ENCODE measurements at places on chromosomes 2 and 18.

- no peak for DNase-seq
Observed at GRCh38 chr2:207479198-207479785, 50.5 kb upstream of the CREB1 start.

DNA sequence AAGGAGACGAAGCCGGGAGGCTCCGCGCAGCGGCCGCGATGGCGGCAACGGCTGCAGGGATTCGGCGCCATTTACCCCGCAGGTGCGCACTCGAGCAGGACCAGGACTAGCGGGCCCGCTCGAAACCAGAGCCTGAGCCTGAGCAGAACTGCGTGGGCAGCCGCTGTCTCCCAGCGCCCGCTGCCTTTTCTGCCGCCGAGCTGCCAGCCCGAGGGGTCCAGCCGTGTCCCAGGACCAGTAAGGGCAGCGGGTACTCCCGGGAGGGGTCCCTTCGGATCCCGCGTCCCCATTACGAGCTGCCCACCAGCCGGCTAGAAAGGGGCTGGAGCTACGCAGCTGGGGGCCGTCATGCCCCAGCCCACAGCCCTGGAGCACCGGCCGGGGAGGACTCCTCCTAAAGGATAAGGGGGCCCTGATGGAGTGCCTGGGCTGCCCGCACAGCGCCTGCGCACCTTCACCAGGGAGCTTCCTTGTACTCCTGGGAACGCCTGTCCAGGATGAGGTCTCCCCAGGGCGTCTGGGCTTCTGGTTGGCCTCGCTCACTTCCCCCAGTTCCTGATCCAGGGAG is 9.9 kb downstream of the ALPP start:
- no peak for DNase-seq

DNA sequence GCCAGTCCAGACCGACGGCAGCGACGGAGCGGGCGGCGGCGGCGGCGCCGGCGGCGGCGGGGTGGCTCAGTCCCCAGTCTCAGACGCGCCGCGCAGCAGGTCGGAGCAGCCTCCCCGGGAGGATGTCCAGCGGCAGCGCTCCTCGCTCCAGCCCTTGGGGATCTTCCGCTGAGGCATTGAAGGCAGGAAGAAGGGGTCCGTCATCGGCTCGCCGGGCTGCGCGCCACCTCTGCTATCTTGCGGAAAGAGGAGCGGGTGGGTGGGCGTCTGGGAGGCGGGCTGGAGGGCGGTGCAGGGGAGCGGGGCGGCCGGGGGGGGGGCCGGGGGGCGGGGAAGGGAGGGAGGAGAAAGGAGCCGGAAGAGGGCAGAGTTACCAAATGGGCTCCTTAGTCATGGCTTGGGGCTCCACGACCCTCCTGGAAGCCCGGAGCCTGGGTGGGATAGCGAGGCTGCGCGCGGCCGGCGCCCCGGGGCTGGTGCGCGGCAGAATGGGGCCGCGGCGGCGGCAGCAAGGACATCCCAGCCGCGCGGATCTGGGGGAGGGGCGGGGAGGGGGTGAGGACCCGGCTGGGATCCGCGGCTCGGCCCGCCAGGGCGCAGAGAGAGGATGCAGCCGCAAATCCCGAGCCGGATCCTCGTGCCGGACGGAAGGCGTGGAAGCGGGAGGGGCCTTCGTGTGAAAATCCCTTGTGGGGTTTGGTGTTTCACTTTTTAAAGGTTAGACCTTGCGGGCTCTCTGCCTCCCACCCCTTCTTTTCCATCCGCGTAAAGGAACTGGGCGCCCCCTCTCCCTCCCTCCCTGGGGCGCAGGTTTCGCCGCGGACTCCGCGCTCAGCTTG is at the start of gene NETO1:
Gene NETO1 (minus strand): TSS at position 242 of the 839 bp plus-strand sequence. CDS start 696 bp downstream, outside the sequence.
- DNase-seq, result no peak

DNA sequence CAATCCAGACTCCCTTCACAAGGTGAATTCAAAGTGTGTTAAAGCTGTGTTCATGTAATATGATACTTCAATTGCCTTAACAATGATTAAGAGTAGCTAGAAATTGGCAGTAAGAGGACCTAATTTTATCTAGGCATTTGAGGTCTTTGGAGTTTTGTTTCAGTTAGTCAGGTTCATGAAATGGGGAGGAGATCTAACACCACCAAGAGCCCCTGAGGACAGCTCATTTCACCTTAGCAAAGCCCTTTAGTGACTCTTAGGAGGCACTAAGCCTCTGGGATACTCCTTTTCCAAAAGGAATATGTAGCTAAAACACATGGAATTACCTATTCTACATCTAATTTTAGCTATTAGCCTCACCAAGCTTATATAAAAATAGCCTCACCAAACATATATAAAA is 716.5 kb upstream of the RAB6C start:
- DNase-seq, result no peak

DNA sequence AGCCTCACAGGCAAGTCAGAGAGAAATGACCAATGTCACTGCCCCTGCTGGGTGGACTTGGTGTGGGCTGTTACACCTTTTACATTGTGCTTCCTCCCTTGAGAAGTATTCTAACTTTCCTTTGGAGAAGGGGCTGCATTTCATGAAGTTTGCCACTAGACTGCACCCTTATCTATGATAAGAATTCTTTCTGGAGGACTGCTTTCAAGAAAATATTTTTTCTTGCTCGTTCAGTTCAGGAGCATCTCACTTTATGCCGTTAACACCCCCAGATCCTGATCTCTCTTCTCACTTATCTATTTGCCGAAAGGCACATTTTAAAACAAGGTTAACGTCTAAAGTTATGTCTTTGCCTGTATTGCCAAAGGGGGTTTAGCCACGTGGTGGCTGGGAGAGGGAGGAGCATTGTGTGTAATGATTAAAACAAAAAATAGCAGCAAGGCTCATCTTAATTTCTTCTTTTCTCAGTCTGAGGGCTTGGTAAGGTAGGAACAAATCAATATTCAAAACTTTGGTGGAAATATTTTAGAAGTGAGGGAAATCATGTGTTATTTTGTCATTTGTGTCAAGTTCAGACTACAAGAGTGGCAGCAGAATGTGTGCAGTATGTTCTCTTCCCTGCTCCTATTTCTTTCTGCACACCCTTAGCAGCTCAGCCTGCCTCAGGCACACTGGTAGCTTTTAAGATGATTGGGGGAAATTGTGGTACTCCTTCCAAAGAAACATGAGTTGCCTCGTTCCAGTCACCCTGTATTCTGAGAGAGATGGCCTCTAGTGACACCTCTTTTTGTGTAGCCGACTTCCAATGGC is 1.6 kb upstream of the IGFBP5 start:
- DNase-seq, result no peak

DNA sequence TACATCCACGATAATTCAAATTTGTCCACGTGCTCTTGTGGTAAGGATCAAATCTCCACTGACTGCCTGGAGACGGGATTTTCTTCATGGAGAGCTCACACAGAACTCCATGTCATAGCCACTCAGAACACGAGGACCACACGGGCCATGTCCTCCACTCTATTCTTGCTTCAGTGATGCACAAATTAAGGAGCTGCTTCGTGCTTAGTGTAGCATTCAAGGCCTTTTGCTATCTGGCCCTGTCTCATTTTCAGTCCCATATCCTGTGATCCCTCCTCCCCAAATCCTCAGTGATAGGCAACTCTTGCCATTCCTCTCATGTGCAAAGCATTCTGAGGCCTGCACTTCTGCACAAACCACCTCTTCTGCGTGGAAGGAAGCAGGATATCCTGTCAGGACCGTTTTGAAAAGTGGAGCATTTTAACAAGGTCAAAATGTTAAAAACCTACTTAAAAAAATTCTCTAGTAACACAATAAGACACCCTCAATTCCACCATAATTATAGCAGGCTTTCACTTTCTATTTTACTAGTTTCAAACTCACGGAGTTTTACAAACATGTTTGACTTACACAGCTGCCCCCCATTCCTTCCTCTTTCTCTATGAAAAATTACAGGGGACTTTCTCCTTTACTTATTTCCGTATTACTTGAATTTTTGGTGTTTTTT is 35.2 kb downstream of the ST3GAL5 start:
- peak; percentile 61 for DNase-seq

DNA sequence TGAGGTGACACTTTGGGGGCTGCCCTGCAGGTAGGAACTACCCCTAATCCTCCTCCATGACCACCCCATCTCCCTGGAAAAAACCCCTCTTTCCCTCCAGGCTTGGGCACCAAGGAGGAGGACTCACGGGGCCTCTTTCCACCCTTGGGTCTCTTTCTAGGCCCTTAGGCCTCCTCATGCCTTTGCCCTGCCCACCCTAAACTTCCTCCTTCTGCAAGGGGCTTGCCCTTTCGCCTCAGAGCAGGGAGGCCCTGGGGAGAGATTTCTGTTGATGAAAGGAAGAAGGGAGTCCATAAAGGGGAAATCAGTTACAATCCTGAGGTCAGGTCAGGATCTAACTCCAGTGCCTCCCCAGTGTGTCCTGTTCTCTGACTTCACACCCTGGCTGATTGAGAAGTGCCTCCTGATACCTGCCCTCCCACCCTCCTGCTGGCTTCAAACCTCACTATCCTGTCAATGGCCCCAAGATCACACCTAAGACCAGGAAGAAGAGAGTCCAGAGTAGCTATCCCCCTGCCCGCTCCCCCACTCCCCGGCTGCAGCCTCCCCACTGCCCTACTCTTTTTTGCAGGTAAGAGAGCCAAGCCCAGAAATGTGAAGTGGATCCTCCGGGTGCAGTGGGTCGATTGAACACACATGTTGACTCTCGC is 16.7 kb upstream of the TNS1 start:
- DNase-seq, result no peak

GRCh38 chr2:195674491-195675221 is 17.6 kb downstream of the SLC39A10 start:
- no peak for DNase-seq

DNA sequence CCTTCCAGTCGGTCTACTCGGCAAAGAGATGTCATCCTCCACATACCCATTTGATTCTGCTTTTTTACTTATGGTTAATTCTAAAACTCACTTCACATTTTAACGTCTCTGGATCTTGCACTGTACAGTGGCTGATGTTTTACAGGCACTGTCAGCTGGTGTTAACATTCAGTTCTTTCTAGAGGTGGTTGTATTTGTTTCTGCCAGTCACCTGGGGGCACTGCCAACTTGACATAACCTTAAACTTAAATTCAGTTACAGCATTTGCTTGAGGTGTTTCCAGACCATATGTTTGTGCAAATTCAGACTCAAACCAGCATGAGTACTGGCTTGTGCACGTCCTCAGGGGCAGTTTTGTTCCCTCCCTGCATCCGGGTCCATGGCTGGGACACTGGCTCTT is 5.3 kb upstream of the TMEM185B start:
- peak; percentile 35 for DNase-seq

DNA sequence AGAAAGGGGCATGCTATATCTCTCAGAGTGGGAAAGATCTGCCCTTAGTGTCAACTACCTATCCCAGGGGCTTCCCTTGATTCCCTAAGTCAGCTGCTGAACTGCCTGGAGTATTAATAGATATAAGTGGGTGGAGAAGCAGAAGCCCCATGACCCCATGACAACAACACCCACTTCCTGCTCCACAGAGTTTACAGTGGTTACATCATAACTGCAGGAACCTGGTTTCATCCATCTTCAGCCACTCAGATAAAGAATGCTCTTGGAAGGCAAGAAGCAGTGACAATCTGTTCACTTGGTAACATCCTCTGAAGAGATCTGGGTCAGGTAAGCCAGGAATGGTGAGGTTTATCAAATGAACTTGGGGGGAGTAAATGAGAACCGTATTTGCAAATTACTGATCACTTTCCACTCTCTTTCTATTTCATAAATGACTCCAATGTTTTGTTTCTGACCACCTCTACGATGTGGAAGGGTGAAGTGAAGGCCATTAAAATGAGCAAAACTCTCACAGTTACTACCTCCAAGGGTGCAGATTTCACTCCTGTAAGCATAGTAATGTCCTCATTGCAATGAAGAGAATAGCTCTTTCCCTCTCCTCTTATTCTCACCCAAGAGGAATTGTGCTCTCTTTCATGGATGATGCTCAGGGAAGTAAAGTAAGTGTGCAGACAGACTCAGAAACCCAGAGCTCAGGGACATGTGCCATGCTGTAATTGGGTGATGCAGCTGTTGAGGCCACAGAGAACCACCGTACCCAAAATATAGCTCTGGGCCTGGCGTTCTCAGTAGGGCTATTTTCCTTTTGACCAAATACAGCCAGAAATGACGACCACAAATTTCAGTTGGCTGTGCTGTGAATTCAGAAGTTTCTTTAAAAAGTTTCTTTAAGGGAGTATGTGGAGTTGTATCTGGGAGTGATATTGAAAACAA is 192.8 kb upstream of the APCDD1 start:
- DNase-seq, result no peak

DNA sequence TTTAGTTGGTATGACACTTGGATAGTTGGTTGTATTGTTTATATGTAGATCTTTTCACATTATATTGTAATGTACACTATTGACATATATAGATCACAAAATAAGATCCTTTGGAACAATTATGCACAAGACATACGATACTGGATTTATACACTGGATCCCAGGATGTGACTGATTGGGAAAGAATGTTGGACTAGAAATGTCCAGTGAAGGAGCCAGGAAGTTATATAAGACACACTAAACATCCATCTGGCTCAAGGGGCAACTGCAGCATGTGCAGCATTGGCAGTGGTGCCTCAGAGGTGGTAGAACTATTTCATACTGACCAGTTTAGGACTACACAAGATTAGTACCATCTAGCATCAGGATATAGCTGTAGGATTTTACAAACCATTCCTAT is 104.9 kb downstream of the TRABD2A start:
- no peak for DNase-seq

DNA sequence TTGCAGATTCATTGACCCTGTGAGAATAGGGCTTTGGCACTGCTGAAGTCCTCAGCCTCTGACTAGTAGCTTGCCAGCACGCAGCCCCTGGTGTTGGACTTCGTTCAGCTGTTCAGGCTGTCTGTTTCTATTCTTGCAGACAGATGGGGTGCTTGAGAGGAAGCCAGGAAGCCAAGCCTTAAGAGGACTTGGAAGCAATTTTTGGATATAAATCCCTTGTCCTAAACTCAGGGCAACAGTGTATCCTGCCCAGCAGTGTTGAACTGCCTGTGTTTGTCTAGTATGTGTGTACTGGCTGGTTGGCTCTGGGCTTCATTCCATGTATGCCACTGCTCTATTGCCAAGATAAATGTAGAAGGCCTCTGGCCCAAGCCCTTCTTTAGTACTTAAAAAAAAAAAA is 108.6 kb downstream of the COMMD1 start:
- no peak for DNase-seq

DNA sequence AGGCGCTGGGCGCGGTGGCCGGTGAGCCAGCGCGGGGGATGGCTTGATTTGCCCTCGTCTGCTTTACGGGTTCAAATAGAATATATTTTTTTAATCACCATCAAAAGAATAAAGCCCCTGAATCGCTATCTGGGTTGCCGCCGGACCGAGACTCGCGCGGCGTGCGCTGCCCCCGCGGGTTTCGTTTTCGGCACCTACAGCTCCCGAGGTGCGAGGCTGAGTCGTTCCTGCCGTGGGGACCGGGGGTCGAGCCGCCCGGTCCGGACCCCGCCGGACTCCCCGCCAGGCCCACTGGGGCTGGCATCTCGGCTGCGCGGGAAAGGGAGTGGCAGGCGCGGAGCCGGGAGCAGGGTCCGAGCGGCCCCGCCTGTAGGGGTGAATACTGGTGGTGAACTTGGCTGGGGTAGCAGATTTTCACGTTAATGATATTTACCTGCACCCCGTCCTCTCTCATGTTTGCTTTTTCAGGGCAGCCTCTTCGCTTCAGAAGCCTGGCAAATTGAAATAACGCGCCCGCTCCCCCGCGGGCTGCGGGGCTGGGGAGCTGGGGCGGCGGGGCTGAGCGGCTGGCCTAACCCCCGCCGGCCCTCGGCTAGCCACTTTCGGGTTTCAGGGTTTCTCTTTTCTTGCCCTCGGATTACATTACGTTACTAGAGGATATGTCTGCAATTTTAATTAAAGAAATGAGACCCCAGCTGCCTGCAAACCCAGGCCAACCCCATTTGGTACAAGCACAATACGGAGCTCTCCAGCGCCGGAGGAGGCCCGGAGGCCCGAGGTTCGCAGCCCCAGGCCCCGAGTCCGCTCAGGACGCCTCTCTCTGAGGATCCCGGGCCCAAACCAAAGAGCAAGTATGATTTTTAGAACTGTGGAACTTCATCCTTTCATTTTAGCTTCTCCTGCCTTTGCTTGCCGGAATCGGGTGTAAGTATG is 1.7 kb upstream of the CELF4 start:
- no peak for DNase-seq

All from activated naive CD4-positive, alpha-beta T cell treated with anti-CD3 and anti-CD28 coated beads for 36 hours (primary cell).